ENCODE measurements at places on chromosomes 5 and 9. TPM values are rescaled to one million over a fixed set of nuclear protein-coding genes. Genes with fewer than 3 reads are reported as not detected.

GRCh38 chr5:78903861-78904260 is 81.2 kb downstream of the ARSB start:
- no peak for DNase-seq

The REEP2 gene
- total RNA-seq = 6.5 TPM

- DNase-seq = no peak
These were observed 1.8 kb downstream of the RALGDS start for GRCh38 chr9:133119103-133119845.

GRCh38 chr5:143161885-143162540 is 241.5 kb downstream of the NR3C1 start:
- DNase-seq = no peak

DNA sequence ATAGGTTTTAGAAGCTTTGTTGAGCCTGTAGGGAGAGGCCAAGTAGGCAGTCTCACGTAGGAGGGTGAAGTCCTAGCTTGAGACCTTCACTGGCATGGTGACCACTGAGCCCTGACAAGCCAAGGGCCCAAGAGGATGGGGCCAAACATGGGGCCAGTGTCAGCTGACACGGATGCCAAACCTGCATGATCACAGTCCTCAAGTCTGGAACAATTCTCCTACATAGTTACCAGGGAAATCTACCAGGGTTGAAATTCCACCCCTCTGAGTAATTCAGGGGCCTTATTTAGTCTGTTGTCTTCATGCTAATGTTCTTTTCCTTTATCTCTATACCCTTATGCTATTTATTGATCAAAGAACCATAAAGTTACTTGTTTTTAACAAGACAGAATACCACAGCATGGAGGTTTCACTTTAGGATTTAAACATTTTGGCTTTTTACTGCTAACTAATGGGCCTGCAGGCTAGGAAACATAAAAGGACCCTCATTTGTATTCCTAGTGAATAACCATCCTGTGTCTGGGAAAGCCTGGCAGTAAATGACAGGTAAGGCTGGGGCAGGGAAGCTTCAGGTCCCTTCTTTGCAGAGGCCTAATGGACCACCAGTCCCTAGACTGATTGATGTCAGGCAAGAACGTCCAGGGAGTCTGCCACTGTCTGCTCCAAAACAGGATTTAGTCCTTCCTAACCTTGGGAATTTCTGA is 140.8 kb downstream of the FGF1 start:
- DNase-seq = no peak

DNA sequence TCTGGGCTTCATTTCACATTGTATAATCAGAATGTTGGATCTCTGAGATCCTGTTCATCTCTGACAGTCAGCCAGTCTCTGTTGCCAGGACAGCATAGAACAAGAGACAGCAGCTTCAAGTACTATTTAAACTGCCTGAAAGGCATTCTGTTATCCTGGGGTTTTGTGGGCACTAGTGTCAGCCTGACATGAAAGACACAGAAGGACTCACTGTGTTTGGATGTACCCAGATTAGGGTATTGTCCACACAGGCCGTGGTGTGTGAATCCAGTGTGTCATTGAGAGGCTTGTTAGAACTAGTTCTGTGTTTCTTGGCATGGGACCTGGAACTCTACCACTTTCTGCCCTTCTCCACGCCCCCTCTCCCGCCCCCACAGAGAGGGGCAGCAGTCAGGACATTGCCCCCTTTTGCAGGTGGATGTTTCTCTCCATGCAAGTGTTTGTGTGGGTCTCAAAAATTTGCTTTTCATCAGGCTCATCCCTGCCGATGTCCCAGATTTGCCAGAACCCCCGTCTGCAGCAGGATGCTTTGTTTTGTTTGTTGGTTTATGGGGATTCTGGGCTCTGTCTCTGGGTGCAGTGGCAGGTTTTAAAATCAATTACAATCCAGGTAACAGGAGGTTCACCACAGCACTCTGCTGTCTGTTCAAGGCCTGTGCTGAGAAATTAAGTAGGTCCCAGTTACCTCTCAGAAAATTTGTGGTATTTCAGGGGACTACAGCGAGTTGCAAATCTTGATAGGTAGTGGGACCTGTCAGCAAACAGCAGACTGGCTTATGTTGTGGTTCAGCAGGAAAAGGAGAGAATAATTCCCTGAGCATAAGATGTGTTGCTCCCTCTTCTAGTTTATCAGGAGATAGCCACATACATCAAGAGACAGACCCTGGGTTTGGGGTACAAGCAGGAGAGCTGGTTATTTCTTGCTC is 144.6 kb downstream of the DOCK2 start:
- DNase-seq = no peak

DNA sequence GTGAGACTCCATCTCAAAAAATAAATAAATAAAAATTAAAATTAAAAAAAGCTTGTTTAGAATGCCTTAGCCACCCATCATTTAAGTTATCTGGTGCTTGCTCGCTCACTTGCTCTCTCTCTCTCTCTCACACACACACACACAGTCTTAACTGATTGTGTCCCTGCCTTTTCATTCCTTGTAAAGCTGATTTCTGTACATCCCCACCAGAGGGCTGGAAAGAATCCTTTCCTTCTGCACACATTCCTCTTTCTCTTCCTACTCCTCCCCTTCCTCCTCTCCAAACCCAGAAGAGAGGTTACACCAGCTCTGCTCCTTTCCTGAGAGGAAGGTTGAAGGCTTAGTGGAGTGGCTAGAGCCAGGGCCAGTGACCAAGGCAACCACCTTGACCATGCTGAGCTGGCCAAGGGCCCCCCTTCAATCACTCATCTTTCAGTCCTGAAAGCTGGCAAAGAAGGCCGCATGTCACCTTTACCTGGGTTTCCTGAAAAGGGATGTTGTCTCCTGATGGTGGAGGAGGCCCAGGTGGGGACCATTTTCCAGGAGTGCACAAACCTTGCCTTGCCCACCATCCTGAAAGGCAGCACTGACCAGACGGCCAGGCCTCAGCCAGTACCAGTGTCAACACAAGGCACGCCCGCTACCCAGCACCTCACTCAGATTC is 25.6 kb downstream of the STK10 start:
- no peak for DNase-seq

DNA sequence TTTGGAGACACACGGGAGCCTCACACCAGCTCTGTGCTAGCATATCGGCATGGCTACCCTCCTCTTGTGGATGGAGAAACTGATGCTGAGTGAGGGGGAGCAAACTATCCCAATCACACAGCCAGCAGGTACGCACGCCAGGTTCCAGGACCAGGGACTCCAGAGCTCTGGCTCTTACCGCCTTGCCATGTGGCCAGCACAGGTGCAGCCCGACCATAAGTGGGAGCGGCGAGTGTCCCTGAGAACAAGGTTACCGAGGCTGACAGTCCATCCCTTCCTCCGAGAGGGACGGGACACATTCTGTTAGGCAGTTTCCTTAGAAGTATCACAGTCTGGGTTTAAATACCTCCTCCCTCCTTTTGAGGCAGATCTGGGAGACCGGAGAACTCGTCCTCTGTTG is 86.0 kb downstream of the PAX5 start:
- DNase-seq = no peak

DNA sequence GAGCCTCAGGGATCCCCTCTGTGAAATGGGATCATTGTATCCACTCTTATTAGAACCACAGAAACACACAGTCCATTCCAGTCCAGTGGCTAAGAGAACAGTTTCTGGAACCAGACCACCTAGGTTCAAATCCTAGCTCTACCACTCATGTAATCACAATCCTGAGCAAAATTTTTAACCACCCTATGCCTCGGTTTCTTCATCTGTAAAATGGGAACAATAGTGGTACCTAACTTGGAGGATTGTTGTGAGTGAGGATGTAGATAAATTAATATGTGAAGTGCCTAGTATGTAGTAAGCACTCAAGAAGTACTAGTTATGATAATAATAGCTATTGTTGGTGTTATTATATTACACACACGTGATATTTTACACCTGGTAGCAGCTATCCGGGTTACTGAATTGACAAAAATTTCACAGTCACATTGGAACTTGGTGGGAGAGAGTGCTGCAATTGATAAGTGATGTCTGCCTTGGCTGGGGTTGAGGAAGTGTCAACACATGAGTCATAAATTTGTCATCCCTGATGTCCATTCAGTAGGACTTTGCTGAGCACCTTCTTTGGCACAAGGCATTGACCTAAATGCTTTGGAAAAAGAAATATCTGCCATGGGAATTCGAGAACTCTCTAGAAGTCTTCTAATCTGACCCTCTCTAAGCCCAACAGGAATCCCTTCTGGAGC is 68.4 kb downstream of the COL27A1 start:
- peak; percentile 66 for DNase-seq

The GABRP gene
- total RNA-seq = not detected

- DNase-seq = no peak
These were observed 50.2 kb upstream of the LMX1B start for GRCh38 chr9:126563556-126563955.

DNA sequence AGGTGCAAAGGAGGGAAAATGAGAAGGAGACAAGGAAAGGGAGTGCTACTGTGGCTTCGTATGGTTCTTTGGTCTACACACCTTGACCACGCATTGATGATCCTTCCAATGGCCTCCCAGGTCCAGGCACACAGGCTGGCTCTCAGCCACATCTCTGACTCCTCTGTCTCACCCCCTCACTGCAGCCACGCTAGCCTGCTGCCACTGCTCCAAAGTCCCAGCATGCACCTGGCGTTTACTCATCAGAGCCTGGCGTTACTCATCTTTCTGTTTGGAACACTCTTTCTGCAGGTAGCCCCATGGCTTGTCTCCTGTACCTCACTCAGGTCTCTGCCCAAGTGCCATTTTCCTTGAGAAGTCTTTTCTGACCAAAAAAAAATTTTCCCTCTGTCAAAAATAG is 195.5 kb downstream of the SNCAIP start:
- no peak for DNase-seq

DNA sequence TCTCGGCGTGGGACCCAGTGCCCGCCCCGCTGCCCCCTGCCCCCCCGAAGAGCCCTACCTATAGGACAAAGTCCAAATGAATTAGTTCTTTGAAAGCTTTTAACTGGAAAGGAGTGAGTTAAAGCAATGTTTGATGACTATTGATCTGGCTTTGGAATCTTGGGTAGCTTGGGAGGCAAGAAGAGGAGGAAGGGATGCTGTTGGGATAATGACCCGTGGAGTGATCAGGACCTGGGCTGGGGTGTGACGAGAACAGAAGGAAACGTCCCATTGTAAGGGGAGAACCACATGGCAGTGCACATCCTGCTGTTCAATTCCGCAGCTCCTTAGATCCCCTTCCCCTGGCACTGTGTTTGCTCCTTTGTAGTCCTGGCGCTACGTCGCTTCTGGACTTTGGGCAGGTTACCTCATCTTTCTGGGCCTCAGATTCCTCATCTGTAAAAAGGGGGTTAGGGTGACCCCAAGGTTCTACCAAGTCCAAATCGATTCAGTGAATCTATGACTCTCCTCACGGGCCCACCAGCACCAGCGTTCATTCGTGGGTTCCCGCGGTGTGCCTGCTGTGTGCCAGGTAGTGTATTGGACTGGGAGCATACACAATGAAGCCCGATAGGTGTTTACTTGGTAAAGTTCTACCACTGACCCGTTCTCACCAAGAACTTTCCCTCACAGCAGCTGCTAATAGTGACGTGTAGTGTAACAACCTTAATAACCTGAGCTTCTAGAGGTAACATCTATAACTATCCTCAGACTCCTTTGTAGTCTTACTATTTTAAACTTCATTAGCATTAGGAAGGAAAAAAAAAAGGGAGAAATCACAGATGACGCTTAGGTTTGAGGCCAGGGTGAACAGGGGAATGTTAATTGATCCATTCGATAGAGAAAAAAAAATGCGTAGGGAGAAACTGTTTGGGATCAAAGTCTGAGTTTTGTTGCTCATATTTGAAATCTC is 1.1 kb upstream of the NADK2 start:
- no peak for DNase-seq

Measured in Panc1 (cell line).